Panc1 (cell line): ENCODE measurements at places on chromosomes 6 and 20.

GRCh38 chr20:1792274-1792673 lies 102.9 kb upstream of the SIRPA start:
- DNase-seq = no peak

GRCh38 chr20:36467076-36467999 lies 74.0 kb upstream of the MYL9 start:
- no peak for DNase-seq

GRCh38 chr20:2400290-2400689 lies 19.6 kb downstream of the TGM6 start:
- DNase-seq = no peak

DNA sequence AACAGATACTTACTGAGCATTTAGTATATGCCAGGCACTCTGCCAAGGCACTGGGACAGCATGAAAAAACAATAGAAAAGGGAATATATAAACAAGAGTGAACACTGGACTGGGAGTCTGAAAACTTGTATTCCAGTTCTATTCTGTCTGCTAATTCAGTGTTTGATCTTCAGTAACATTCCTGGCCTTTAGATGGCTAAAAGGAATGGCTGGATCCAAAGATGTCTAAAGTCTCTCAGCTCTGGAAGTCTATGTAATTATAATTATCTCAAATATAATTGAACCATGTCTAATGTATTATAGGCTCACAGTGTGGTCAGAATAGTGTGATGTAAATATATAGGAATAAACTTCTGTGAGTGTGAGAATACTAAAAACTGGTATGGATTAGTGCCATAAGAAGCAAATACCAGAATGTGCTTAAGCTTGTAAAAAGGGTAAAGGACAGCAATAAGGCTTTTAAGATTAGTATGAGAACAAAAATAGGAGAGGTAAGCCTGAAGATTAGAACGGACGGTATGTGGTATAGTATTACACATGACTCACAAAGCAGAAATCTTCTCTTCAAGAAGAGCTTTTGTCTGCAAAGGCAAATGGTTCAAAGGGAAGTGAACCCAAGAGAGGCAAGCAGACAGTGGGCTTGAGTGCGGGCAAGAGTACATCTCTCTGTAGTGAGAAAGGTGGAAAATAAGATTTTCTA lies 68.5 kb downstream of the TMEM200A start:
- no peak for DNase-seq

- peak; percentile 71 for DNase-seq
Measured at GRCh38 chr6:72787391-72788031, 165.6 kb downstream of the KCNQ5 start.

GRCh38 chr6:45477278-45477677 lies 99.5 kb upstream of the SUPT3H start:
- no peak for DNase-seq
